CD4-positive, alpha-beta T cell treated with Interleukin-15 for 4 hours (primary cell): ENCODE measurements at places on chromosomes 11 and 22.

DNA sequence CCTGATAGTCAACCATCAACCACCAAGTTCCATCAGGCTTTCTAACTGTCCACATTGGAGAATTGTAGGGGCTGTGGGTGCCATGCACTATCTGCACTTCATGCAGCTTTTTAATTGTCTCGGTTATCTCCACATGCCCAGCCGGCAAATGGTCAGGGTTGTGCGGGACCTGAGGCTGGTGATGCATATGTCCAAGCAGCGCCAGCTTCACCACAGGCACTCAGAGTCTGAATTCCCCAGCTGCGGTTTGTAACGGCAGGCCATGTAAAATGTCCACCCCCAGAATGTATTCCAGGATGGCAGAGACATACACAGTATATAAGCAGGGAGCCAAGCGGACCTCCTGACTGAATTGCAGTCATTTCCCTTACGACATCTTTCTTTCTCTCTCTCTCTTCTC is 435.6 kb downstream of the DYNC2H1 start:
- no peak for DNase-seq

DNA sequence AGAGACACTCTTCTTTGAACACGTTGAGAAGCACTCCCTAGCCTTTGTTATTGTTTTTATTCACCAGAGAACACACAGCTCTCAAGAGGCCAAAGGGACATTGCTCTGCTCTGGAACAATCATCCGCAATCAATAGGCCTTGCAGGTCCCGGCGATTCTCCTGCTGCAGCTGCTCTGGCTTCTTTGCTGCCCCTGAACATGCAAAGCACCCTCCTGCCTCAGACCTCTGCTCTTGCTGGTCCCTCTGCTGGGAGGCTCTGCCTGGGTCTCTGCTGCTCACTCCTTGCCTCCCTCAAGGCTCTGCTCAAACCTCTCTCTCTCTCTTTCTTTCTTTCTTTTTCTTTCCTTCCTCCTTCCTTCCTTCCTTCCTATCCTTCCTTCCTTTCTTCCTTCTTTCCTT is 232.7 kb downstream of the DSCAML1 start:
- no peak for DNase-seq

GRCh38 chr11:122832721-122833470 is 5.4 kb upstream of the CRTAM start:
- DNase-seq: no peak

DNA sequence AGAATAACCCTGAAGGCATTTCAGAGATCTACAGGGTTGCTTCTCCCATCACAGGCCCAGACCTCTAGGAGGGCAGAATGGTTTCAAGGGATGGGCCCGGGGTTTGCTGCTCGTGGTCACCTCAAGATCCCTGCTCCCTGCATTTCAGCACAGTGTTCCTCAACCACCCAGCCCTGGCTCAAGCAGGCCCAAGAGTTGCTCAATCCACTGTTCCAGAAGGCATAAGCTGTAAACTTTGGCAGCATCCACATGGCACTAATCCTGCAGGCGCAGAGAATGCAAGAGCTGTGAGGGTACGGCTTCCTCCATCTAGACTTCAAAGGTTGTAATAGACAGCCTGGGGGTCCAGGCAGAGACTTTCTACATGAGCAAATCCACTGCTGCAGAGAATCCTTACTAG is 225.0 kb upstream of the UBASH3B start:
- no peak for DNase-seq

DNA sequence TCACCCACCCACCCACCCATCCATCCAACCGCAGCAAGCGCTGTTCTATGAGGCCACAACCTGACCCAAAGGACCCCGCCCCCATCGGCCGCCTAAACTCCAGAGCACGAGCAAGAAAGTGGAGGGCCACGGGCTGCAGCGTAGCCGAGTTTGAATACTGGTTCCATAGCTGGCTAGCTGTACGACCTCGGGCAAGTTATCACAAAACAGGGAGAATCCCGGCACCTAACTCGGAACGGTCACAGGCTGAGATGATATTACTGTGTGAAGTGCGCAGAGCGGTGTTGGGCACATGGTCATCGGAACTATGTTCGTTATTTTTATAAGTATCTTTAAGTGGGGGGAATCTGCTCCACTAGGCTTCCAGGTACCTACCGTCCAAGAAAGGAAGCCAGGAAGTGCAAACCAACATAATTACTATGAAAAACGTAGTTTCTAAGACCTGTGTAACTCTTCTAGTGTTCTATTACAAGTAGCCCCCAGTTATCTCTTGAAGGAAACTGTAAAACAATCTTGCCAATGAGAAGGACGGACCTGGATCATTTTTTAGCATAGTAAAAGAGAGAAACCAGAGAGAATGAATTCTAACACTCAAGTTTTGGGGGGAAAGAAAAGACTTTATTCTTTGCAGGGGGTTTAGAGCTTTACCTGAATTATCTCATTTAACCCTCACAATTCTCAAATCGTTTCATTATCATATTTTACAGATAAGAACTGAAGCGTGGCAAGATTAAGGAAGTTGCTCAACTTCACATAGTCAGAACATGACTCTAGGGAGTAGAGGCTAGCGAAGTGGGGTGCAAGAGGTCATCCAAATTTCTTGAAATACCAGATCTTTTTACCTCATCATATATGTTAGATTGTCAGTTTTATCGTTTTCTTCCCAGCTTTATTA is 663 bp upstream of the BUD13 start:
- no peak for DNase-seq

DNA sequence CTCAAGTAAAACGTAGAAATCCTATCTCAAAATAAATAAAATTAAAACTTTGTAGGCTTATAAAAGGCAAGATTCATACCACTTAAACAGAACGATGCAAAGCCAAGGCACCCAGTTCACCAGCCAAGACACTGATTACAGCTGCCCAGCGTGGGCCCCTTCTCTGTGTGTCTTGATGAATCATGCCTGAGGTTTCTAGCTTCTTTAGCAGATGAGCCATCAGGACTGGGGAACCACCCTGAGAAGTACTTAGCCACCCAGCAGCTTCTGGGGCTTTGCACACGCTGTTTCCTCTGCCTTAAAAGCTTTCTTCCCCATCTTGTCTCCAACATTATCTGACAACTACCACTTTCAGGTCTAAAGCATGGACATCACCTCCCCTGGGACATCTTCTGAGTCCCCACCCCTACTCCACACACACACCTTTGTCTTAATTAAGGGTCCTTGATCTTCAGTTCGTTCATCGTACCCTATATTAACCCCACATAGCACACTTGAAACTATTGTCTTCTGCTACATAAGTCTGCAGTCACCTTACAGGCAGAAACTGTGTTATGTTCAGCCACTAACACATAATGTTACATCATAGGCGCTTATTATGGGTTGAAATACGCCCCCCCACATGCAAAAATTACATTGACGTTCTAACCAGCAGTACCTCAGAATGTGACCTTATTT is 8.7 kb upstream of the LAYN start:
- DNase-seq: peak; percentile 24

DNA sequence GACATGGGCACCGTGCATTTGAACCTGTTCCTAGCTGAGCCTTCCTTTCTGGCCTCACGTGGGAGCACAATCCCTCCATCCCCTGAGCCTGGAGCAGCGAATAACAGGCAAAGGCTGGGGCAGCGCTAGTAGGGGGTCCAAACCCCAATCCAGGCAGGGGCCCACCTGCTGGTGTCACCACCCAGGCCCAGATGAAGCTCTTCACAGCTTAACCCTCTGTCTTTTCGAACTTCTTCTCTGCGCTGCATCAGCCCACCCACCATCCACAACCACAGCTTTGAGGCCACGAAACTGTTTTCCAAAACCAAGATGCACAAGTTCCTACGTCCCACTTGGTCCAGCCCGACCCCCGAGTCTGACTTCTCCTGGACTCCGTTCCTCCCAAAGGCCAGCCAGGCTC is 11.5 kb downstream of the KCNC1 start:
- DNase-seq: no peak

DNA sequence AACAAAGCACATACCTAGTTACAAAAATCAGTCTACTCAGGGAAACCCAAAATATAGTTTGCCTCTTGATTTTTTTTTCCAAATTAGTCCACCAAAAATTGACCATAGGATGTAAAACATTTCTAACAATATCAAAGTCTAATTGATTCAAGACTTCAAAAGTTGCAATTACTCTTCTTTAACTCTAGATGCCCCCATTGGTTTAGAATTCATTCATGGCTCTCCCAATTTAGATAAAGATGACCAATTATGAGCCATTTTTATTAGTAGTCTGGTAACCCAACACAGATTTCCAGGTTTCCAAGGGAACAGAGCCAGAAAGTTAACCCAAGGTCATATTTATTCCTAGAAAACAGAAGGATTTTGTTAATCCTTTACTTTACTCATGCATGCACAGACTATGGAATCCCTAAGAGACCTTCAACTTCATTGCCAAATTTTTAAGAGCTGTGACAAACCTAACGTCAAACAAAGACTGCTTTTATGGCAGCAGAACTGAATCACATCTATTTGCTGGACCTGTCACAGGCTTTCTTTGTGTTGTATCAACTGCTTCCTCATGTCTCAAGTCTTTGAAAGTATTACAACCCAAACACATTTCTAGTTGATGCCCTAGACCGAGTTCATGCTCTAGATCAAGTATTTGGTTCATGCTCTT is 55.3 kb downstream of the C22orf42 start:
- DNase-seq: peak; percentile 34

GRCh38 chr11:13302420-13302958 is 24.9 kb downstream of the BMAL1 start:
- no peak for DNase-seq
